ENCODE measurements at places on chromosomes 4 and X.

GRCh38 chrX:66074920-66075879 lies 35.3 kb upstream of the VSIG4 start:
- DNase-seq = no peak

- DNase-seq = no peak
Observed at GRCh38 chrX:149060921-149061320, 444.2 kb downstream of the IDS start.

GRCh38 chr4:21450331-21450730 lies 498.2 kb downstream of the KCNIP4 start:
- DNase-seq = no peak

GRCh38 chr4:93184053-93184452 lies 644.5 kb upstream of the ATOH1 start:
- DNase-seq = no peak

- DNase-seq = no peak
Observed at GRCh38 chr4:61149278-61149677, 50.8 kb upstream of the ADGRL3 start.

DNA sequence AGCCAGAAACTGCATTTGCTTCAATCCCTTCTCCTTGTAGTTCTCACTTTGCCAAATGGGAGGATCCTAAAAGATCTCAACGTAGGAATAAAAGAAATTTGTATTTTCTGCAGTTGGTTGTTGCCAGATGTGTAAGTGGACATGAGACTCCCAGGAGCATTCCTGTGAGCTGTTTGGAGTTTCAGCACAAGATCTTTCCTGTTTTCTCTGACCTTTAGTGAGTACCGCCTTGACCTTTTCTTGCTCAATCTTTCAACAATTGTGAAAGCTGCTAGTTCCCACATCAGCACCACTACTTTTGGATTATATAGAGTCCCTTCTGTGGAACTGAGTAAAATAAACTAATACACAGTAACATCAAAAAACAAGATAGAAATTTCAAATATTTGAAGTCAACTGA lies 683.8 kb upstream of the PABPC4L start:
- DNase-seq = no peak

DNA sequence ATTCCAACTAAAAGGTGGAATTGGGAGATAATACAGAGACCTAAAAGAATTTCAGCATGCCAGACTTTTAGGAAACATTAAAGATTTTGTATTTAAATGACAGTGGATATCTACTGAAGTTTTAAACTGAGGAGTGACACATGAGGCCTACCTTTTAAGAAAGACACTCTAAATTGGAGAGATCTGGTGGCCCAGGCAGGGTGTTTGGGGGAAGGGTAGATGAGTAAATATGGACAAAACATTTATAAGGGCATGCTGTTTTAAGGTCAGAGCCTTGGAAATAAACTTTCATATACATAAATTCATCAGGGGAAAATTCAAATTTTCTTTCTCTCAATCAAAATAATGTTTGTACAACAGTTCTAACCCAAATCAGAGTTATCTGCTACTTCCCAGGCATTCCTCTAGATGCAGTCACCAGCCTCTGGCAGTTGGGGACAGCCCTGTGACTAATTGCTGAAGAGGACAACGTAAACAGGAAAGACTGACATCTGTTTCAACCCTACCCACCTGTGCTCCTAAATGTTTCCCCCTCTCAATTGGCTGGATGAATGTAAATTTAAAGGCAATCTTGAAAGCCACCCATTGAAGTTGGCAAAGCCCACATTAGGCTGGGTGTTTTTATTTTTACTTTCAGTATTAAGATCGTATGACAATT lies 1646.9 kb upstream of the ADGRL3 start:
- DNase-seq = no peak

GRCh38 chrX:153845842-153846241 lies 15.5 kb upstream of the PDZD4 start:
- DNase-seq = no peak

GRCh38 chrX:30483996-30484395 lies 93.6 kb downstream of the TASL start:
- no peak for DNase-seq

DNA sequence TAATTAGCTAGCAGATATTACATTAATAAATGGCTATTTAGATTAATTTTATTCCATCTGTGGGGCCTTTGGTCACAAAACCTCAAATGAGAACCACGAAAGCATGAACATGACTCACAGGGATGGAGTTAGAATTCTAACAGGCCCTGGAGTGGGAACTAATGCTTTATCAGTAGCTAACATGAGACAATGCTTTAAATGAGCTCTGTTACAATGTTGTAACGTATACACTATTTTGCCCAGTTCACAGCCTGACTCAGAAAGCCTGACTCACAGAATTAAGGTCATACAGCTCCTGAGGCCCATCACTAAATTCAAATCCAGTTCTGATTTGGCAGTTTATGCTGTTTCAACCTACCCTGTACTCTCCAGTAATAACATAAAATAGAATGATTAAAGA lies 23.2 kb downstream of the VEGFC start:
- DNase-seq = no peak

- no peak for DNase-seq
Observed at GRCh38 chr4:125277790-125278189, 37.0 kb upstream of the FAT4 start.

DNA sequence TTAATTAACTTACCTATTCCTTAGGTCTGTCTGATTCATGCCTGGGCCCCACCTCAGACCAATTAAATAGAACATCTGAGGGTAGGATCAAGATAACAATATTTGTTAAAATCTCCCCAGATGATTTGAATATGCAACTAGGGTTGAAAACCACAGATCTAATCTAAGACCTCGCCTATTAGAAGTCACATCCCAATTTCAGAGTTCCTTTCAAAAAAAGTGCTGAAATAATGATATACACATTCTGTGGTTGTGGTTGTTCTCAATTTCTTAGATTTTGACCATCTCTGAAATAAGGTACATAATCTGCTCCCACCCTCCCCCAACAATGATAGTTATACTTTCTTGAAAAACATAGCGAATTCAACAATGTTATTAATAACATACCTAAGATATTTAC lies 27.7 kb downstream of the NIPAL1 start:
- no peak for DNase-seq

DNA sequence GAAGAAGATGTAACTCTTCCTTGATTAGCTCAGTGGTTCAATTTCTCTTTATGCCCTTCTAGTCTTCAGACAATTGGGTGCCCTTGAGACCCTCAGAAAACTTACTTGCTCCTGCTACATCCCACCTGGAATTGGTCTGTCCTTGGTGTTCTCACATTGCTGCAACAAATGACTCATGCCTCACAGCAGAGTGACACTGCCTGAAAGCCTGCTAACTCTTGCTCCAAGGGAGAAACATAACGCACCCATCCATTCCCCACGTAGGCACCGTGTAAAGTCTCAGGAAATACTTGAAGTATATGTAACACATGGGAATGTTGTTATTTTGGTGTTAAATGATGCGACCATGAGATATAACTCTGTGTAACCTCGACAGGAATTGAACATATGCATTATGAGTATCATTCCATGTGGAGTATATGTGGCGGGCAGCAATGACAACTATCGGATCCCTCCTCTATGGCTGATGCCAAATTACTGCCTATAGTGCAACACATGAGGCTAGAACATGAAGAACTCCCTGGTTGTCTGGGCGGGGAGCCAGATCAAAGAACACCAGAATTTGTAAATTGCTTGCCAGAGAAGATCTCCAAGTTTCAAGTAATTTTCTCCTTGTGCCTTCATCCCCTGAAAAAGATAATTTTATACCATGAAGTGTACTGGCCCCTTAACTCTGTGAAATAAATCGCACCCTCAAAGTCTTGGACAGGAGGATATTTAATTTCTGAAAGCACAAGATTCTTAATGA lies 231.3 kb upstream of the STK26 start:
- DNase-seq = no peak

DNA sequence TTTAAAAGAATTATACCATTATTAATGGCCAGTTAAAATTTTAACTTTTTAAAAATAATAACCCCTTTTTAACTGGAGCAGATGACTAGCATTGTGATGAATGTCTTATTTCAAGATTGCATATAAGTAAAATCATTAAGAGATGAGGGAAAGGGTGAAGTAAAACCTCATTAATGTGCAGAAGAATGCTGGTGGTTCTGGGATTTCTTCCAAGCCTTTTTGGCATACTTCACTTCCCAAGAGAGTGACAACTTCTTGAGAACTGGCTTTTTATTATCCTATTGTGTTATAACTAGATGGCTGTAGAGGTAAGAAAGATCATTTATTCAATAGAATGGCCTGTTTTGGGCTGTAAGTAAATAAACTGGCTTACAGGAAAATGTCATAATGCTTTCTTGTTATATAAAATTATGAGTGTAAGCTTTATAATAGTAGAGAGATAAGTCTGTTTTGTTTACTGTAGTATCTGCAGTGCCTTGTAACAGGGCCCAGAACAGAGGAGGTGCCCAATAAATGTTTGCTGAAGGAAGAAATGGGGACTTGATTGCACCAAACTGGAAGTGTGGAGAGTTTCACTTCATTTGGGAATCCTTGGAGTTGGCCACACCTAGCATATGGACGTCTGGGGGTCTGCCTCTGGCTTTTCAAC lies 242.9 kb upstream of the PITX2 start:
- DNase-seq = no peak

GRCh38 chrX:19152762-19153161 lies 30.5 kb upstream of the ADGRG2 start:
- DNase-seq = no peak

DNA sequence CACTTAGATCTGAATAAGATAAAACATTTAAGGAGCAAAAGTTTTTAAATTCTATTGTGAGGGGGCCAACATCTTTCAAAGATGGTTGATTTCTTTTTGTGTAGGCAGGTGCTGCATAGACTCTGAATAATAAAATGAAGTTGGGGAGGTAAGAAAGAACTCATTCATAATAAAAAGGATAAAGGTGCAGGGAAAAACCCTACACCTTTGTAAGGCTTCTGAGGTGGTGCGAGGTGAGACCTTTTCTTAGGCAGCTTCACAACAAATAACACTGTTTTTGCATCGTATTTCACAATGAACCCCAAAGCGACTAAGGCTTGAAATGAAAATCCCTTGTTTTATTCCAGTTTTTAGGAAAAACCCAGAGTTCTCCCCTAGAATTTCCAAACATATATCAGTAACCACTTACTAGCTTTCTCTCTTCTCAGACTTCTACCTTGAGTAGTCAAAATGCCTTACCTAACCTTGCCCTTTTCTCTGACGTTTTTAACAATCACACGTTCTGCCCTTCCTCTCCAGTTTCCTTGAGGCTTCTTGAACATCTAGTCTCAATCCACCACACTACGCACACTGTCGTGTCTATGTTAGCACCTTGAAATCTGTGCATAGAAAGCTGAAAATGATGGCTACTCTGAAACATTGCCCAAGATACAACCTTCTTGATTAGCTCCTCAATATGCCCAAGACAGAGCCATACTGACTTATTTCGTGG lies 30.2 kb downstream of the MAML3 start:
- no peak for DNase-seq

DNA sequence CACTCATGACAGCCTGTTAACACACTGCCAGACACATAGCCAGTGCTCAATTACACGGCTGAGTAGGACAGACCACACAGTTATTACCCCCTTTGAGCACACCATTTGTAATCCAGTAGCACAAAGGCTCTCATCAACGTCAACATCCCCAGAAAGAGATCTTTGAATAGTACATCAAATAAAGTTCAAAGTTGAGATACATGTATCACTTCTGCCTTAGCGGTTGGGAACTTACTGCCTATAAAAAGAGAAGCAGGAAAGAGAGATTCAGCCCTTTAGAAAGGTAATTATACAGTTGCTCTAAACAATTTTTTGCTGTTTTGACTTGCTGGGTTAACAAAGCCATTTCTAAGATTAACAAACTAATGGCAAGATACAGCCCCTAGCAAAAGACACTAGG lies 16.2 kb downstream of the ANXA5 start:
- no peak for DNase-seq

DNA sequence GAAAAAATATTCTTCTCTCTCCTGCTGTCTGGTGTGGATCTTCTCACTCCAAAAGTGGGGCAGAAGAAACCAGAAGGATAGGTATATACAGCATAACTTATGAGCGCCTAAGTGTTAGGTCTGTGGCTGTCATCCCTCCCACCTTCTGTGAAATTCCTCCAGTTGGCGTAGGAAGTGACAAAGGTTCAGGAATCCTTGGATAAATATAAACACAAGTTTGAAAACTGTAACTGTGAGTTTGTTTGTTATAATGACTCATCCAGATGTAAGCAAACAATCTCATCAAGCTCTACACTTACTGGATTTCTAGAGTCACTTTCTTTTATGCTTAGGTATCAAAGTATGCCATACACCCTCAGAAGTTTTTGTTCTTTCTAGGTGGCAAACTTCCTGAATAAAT lies 405.2 kb downstream of the FAT4 start:
- DNase-seq = no peak

DNA sequence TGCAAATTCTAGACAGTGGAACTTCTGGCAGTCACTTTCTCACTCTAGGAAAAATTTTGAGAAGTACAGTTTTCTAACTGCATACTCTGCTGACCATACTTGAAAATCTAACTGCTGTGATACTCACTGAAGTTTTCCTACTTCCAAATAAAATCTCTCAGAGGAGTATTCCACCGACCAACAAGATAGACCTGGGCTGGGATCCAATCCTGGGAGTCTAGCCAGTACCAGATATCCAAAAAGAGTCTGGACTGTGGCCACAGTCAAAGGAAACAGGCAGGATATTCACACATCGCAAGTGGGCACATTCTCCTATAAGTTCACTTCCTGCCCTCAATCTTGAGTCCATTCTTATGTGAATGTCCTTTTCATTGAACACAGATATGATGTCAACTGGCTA lies 1138.7 kb upstream of the PCDH7 start:
- no peak for DNase-seq

DNA sequence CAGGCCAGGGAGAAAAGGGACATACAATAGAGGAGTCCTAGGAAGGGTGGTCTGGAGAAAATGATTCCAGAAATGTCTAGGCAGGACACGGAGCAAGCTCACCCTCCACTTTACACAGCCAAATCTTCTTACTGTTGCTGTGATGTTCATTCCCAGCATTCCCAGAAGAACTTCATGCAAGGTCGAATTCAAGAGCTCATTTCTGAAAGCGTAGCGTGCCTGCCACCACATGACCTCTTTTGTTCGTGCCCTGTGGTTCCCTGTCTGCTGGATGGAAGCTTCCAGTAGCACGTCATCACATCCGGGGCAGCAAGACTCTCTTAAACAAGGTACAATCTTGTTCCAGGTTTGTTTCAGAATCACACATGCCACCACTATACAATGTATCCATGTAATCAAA lies 57.8 kb downstream of the FAM184B start:
- no peak for DNase-seq

GRCh38 chr4:27908356-27908755 lies 1047.7 kb downstream of the STIM2 start:
- no peak for DNase-seq

DNA sequence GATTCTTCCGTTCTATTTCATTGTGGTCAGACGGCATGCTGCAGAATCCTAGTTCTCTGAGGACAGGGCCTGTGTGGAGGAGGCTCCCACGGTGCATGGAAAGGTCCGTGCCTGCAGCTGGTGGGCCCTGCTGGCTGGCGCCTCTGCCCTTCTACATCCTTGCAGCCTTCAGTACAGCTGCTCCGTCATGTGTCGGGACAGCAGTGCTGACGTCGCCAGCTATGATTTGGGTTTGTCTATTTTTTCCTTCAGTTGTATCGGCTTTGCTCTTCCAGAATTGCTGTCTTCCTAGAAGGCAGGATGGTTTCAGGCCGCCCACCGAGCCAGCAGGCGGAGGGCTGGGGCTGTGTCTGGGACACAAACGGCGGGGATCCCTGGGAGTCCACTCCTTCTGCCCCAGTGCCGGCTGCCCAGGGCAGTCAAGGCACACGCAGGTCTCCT lies 32.1 kb upstream of the CPLX1 start:
- no peak for DNase-seq

GRCh38 chr4:102453827-102454226 lies 47.3 kb upstream of the NFKB1 start:
- no peak for DNase-seq
